ENCODE measurements at places on chromosomes 1 and 21.

DNA sequence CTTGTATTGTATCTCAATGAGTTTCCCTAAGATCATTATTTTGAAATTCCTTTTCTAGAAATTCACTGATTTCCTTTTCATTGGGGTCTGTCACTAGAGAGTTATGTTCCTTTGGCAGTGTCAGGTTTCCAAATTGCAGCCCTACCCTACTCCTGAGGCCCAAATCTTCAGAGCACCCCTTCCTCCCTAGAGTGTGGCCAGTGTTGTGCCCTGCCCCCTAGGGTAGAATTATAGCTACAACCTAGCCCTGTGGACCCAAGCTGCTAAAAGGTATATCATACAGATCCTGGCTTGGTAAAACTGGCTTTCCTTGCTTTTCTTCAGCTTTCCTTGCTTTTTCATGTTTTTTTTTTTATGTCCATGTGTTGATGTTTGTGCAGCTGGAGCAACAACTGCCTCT, 60.7 kb downstream of the DIPK1A start:
- no peak for DNase-seq

- DNase-seq = peak; percentile 45
Measured at GRCh38 chr1:39491146-39491921, at the start of gene BMP8A. Gene BMP8A, plus strand, starts transcription at chr1:39491636. Its CDS starts 356 bp downstream, at chr1:39491992.

GRCh38 chr21:45910548-45911221, 70.9 kb upstream of the COL6A1 start:
- DNase-seq = no peak

- no peak for DNase-seq
Measured at GRCh38 chr1:7012461-7012924, 227.2 kb downstream of the CAMTA1 start.

DNA sequence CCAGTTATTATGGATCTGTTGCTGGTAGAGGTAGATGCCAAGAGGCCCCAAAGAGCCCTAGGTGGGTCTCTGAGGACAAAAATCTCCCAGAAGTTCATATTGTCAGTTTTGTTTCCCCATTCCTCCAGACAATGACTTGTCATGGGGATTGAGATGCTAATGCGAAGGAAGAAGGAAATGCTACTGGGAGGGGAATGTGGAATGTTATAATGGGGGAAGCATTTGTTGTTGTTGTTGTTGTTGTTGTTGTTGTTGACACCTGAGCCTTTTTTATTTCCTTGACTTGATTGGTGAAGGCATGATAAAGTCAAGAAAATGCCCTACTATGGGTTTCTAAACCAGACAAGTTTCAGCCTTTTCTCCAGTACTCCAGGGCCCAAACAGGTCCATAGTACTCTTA, 108.9 kb downstream of the BEND5 start:
- DNase-seq = no peak

DNA sequence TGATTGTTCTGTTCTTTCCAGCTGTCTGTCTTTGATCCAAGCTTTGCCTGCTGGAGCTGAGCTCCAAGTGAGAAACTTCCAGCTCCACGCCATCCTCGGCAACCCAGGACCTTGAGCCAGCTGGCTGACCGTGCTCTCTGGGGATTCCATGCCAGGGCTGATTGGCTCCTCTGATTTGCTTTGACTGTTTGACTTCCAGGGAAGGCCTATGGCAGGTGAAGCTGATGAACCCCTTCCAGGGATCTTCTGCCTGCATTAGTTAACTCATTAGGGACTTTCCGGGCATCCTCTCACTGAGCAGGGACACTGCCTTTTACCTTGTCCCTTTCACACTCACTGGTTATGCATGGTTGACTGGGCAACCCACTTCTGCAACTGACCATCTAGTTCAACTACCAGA, 406.1 kb downstream of the RPS6KC1 start:
- no peak for DNase-seq
